Endothelial cell of umbilical vein (primary cell): ENCODE measurements at places on chromosomes 6 and 20. TPM values are rescaled to one million over a fixed set of nuclear protein-coding genes. Genes with fewer than 3 reads are reported as not detected.

DNA sequence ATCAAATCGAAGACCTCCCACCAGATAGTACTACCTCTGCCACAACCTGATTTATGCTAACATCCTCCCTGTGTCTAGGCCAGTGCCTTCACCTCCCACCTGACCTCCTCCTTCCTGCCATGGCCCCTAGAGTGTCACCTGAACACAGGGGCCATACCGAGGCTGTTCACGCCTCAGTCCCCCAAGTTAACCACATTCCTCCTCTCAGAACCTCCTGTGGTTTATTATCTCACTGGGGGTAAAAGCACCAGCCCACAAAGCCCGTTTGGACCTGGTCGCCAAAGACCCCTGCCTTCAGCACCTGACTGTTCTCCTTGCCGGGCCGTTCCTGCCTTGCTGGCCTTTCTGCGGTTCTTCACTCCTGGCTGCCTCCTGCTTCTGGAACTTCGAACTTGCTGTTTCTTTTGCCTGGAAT is 13.7 kb downstream of the MAS1 start:
- DNase-seq: no peak

DNA sequence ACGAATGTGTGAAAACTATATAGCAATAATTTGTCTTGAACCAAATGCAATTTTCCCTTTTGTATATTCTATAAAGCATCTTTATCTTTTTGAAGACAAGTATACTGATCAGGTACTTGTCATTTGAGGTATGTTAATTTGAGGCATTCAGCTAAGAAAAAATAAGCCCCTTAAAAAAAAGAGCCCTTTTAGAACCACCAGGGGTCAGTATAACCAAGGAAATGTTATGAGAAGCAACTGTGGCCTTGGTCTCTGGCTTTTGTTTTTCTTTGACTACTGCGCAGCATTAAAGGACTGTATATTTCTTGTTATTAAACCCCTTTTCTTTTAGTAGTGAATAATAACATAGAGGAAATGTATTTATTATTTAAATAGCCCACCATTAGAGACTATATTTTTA is 43.1 kb downstream of the CD109 start:
- DNase-seq: peak; percentile 79

The SLC22A7 gene
- not detected in 2 replicates for total RNA-seq

- DNase-seq: no peak
These were observed 161.5 kb upstream of the ADGRB3 start for GRCh38 chr6:68473433-68474210.

The FILIP1 gene
- 12.6 and 13.7 TPM in 2 replicates for total RNA-seq

DNA sequence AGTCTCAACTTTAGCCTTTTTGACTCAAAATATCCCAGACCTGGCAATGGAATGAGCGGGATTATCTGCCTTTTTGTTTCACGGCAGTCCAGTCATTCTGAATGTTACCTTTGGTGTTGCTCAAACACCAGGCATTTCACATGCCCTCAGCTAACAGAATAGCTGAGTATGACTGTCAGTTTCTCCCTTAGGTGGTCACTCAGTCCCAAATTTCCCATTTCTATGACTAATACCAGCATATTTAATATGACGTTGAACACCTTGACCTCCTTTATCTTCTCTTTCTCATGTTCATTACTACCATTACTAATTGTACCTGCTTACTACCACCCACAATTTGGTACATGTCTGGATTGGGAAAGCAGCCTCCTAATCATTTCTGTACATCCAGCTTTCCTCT is 65.2 kb downstream of the EDN1 start:
- DNase-seq: no peak

The PLAGL2 gene
- 14.6 and 15.2 TPM in 2 replicates for total RNA-seq

The AKAP12 gene
- total RNA-seq: 340 and 362 TPM in 2 replicates

DNA sequence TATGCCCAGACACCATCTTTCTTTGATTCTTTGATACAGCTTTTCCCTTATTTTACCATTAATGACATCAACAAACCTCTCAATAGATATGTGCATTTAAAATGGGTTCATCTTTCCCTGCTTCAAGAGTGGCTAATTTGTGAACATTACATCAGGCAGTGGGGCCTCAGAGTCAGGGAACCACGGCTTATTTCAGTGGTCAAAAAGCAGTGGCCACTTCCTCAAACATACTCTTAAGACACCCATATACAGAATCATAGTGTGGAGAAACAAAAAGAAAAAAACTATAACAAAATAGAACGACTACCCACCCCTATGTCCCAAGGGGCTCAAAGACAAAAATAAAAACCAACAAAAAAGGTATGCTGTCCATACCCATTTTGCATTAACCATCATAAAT is 12.9 kb downstream of the SALL4 start:
- DNase-seq: no peak

The HLA-DOA gene
- total RNA-seq: not detected in 2 replicates

The FOXS1 gene
- total RNA-seq: not detected in 2 replicates

DNA sequence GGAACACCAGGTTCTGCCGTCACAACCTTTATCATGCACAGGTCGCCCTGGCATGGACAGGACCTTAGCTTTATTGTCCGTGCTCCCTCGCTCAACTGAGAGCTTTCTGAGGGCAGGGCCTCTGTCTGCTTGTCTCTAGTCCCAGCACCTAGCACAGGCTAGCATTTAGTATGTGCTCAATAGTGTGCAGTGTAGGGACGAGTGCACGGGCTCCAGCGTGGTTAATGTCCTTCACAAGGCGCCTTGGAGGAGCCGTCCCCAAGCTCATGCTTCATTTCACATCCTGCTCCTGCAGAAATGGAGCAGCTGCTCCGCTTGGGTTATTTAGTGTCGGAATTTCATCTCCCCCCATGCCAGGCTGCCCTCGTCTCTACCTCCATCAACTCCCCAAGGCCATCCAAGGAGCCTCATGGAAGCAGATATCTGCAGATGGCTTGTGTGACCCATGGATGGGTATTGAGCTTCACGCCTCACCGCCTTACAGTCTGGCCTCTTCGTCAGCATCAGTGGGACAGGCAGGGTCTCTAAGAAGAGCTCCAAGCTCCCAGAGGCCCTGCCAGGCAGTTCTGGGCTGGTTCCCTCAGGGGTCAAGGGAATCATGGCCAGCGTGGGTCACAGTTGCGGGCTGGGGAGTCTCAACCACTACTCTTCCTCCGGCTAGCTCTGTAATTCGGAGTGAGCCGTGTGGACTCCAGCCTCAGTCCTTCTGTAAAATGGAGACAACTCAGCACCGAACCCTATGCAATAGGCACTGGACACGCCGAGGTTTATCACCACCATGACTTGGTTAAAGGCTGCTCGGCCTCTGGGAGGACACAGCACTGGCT is 60.8 kb upstream of the APCDD1L start:
- no peak for DNase-seq

DNA sequence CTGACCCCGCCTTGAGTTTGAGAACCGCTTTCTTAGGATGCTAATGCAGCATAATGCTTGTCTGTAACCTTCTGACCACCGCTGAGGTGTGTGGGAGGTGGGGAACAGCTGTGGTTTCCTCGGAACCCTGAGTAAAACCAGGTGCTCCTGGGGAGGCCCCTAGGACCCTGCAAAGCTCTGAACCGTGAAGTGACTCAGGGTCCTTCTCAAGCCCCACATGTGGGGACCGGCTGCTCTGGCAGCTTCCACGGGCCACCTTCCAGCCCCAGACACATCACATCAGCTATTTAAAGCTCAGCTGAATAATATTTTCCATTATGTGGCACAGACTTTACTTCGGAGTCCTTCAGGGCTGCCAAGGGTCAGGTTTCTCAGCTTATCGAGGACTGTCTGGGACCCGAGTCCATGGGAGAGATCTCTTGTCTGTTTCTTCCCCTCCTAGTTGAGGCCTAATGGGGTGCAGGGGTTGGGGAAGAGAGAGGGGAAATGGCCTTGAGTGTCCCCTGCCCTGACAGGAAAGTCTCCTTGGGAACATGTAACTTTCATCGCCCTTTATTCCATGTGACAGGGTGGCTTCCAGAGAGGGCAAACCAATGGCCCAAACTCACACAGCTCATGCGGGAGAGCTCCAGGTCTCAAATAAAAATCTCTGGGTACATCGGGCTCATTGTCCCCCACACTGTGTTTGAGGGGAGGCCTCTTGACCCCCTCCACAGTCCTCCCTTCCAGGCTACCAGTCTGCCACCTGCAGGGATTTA is 186.1 kb upstream of the SLC24A3 start:
- no peak for DNase-seq

GRCh38 chr6:16751251-16751946 is 9.9 kb downstream of the ATXN1 start:
- no peak for DNase-seq

GRCh38 chr6:90008908-90009501 is 114.7 kb downstream of the GJA10 start:
- peak; percentile 86 for DNase-seq

GRCh38 chr6:36353411-36353915 is 16.8 kb upstream of the BNIP5 start:
- DNase-seq: peak; percentile 35

GRCh38 chr6:125954735-125955339 is 1.7 kb upstream of the HINT3 start:
- no peak for DNase-seq

The YTHDF1 gene
- 41.1 and 44.4 TPM in 2 replicates for total RNA-seq

GRCh38 chr20:48374991-48375595 is 452.7 kb downstream of the PREX1 start:
- no peak for DNase-seq

- no peak for DNase-seq
These were observed 39.4 kb downstream of the PRDM13 start for GRCh38 chr6:99645986-99646385.

GRCh38 chr6:116666869-116667268 is 1.7 kb downstream of the ZUP1 start:
- DNase-seq: peak; percentile 4

The PNLDC1 gene
- not detected in 2 replicates for total RNA-seq

DNA sequence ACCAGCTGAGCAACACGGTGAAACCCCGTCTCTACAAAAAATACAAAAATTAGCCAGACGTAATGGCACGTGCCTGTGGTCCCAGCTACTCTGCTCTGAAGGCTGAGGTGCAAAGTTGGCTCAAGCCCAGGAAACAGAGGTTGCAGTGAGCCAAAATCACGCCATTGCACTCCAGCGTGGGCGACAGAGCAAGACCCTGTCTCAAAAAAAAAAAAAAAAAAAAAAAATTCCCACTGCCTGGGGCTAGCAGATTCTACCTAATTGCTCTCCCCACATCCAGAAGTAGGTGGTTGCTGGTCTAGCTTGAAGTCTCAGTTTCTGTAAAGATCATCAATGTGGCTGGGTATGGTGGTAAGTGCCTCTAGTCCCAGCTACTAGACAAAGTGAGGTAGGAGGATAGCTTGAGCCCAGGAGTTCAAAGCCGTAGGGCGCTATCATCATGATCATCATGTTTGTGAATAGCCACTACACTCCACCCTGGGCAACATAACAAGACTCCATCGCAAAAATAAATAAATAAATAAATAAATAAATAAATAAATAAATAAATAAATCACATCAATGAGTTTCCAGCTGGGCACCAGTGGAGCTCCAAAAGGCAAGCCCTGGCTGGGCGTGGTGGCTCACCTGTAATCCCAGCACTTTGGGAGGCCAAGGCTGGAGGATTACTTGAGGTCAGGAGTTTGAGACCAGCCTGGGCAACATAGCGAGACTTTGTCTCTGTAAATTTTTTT is 6.3 kb upstream of the AP5S1 start:
- no peak for DNase-seq

GRCh38 chr20:34382174-34382573 is 19.1 kb downstream of the ITCH start:
- DNase-seq: no peak

The SAMD5 gene
- 4.6 and 6.9 TPM in 2 replicates for total RNA-seq

DNA sequence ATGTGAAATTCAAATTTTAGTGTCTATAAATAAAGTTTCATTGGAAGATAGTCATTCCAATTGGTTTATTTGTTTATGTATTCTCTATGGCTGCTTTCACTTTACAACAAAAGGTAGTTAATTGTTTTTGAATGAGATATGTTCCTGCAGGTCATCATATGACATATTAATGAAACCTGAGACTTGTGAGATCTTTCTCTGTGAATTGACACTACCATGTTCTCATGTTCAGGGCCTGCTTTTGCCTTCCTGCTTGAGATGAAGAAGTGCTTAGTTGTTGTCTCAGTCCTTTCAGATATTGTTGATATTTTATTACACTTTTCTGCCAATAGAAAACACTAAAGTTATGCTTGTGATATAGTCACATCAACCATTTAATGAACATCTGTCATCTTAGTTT is 132.5 kb downstream of the UTRN start:
- DNase-seq: peak; percentile 49

The LRRN4 gene
- total RNA-seq: not detected in 2 replicates

The PAX1 gene
- not detected in 2 replicates for total RNA-seq

DNA sequence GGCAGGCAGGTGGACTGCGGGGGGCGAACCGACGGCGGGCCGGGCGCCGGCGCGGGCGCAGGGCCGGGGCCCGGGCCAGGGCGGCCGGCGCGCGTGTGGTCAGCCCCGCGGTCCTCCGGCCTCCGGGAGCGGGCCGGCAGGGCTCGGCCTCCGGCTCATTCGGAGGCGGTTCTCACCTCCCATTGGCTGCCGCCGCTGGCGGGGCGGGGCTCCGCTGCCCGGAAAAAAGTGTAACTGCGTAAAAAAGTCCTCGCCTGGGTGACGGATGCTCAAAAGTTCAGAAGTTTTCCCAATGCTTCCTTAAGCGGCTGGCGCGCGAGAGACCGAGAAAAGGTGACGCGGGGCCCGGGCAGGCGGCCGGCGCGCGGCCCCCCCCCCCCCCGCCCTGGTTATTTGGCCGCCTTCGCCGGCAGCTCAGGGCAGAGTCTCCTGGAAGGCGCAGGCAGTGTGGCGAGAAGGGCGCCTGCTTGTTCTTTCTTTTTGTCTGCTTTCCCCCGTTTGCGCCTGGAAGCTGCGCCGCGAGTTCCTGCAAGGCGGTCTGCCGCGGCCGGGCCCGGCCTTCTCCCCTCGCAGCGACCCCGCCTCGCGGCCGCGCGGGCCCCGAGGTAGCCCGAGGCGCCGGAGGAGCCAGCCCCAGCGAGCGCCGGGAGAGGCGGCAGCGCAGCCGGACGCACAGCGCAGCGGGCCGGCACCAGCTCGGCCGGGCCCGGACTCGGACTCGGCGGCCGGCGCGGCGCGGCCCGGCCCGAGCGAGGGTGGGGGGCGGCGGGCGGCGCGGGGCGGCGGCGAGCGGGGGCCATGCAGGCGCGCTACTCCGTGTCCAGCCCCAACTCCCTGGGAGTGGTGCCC is at the start of gene FOXC1:
FOXC1 (plus strand) TSS at position 268 of the 849 bp plus-strand sequence; CDS start at position 799, 531 bp downstream.
- peak; percentile 97 for DNase-seq

GRCh38 chr20:56098981-56099500 is 93.7 kb upstream of the CBLN4 start:
- DNase-seq: no peak

The SLC26A8 gene
- not detected in 2 replicates for total RNA-seq

The C4B gene
- total RNA-seq: 6.3 and 6.5 TPM in 2 replicates

GRCh38 chr20:38298768-38299288 is 5.1 kb upstream of the BPI start:
- DNase-seq: peak; percentile 31

- no peak for DNase-seq
These were observed 11.8 kb downstream of the ENPP1 start for GRCh38 chr6:131819572-131820124.
